Epithelial cell of esophagus (primary cell): ENCODE measurements at places on chromosomes 16 and 17.

- no peak for DNase-seq
These were observed 64.3 kb downstream of the PGS1 start for GRCh38 chr17:78442648-78443218.

DNA sequence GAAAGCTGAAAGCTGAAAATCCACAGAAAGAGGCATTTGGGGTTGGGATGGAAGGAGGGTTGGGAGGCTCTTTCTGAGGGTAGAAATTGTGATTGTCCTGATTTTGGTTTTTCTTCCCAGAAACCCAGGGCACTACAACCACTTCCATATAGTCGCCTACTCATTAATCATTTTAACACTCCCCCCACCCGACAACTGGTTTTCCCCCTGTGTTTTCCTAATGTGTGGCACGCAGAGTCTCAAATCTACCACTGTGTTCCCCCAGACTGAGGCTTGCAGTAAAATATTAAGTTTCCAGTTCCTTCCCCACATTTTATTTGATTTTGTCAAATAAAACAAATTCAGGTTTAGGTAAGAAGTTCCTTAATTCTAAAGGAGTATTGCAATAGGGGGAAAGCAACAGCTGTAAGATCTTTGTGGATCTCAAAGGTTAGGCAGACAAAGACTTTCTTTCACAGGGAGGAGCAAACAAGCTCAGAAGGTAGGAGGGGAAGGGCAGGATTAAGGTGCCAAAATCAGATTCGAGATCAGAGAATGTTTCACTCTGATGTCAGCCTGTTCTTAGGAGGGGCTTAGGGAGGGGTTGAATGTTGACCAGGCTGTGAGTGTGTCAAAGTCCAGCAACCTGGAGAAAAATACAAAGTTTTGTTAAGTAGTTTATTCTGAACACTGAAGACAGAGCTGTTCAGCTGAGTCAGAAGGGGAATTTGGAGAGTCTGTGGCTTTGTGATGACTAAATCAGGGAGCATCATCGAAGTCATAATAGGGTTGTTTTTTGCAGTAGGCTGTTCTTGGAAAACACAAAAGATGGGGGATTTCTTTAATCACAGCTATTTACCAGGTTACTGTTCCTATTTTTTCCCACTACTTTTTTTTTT is 3.6 kb downstream of the ZNF267 start:
- peak; percentile 90 for DNase-seq

- no peak for DNase-seq
These were observed 10.4 kb downstream of the NFE2L1 start for GRCh38 chr17:48058393-48059124.

DNA sequence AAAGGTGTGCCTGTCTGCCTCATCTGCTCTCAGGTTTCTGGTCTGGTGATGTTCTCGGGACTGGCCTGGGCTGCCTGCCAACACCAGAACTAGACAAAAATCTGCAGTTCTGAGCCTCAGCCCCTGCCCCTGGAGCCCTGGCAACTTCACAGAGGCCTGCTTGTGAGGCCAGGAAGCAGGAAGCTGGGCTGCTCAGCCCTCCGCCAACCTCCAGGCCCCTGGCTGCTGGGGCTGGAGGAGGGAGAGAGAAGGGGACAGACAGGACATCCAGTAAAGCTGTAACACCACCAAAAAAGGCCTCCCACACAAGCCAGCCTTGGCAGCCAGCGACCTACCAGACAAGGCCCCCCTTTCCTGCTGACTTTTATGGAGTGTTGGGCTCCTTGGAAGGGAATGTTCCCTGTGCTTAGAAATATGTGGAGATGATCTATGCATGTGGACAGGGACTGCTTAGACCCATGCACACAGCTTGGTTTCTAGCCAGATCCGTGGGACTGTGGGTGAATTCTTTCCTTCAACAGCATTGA is 157.6 kb downstream of the XYLT1 start:
- no peak for DNase-seq

DNA sequence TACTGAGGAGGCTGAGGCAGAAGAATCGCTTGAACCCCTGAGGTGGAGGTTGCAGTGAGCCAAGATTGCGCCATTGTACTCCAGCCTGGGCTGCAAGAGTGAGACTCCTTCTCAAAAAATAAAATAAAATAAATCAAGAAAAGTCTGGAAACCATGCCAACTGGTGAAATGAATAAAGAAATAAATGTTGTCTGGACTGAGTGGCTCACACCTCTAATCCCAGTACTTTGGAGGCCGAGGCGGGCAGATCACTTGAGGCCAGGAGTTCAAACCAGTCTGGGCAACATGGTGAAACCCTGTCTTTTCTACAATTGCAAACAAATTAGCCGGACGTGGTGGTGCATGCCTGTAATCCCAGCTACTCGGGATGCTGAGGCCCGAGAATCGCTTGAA is 744 bp upstream of the LRRC37A3 start:
- DNase-seq, result no peak

DNA sequence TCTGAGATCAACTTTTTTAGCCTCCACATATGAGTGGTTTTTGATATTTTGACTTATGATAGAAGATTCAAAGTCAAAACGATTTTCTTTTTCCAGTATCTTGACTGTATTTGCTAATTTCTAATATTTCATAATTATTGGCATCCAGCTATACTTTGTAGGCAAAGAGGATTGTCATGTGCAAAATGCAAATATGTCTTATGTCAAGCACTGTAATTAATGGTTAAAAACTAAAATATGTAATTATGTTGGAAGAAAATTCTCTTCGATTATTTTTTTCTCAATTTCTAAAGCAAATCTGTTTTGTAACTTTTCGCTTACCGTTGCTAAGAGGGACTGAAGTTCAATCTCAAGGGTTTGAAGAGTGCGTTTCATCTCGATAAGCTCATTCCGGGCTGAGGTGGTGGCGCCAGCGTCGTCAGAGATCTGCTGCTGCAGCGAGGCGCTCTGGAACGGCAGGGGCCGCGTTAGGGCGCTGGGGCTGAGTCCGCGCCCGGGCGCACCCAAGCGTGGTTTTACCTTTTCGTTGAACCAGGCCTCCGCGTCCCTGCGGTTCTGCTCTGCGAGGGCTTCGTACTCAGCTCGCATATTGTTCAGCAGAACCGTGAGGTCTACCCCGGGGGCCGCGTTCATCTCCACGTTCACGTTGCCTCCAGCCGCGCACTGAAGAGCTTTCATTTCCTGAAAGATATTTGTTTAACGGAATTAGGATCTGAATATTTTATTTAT is 3.0 kb downstream of the KRT27 start:
- DNase-seq, result peak; percentile 35

DNA sequence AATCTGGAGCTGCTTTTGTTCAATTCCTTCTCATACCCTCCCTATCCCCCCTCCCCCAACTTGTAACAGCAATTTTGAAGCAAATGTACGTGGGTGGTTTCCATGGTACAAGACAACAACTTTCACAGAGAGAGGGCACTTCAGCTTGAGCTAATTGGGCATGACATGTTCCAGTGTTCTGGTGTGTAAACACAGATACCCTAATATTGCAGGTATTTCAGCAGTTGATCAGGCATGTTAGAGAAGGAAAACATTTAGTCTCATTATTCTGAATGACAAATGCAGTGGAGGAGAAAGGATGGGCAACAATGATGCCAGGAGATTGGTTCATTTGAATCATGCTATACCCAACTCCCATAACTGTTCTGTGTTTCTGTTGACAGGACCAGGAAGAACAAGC is 137.5 kb downstream of the TRIM37 start:
- no peak for DNase-seq

DNA sequence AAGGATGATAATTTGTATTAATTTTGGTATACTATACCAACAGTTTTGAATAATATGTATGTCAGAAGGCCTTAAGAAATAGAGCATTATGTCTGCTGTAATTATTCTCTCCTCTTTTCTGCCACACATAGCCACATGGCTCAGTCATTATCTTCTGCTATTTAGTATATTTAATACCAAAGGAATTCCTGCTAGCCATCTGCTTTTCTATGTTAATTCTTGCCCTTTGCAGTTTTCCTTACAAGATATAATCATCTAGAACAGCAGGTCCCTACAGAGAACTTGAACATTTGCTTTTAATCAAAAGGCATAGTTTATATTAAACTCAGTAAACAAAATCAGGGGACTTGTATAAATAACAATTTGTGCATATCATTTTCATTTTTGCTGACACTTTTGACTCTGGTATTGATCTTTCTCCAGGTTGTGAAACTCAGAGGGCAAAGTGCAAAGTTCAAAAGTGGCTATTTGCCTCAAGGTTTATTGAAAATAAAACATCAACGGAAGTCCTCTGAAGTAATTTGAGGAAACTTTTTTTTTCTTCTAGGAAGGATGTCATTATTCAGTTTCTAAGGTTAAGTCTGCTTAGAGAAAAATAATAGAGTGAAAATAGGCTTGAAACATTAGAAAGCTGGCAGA is 702.0 kb downstream of the KCNJ2 start:
- no peak for DNase-seq

DNA sequence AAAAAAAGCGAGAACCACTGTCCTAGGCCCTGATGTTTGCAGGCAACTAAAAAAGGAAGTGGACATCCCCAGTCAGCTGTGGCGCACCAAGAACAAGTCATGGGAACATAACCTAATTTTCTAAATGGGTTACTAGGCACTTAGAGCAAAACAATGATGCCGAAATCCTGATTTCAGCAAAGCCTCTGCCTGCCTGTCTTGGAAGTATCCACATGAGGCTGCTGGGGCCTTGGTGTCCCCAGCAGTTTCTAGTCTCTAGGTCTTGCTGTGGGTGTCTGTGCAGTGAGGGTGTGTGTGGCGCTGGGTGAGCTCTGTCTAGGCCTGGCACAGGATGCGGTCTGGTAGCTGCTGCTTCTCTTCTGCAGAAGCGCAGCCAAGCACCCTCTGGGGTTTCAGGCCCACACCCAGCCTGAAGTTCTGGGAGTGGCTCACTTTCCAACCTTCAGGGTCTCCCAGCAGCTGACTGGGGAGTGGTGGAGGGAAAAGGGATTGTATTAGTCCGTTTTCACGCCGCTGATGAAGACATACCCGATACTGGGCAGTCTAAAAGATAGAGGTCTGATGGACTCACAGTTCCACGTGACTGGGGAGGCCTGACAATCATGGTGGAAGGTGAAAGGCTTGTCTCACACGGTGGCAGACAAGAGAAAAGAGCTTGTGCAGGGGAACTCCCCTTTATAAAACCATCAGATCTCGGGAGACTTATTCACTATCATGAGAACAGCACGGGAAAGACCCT is 21.1 kb downstream of the STH start:
- DNase-seq, result no peak

- DNase-seq, result peak; percentile 10
These were observed 27.3 kb downstream of the SLFN11 start for GRCh38 chr17:35345926-35346771.

- no peak for DNase-seq
These were observed 3.8 kb upstream of the TBKBP1 start for GRCh38 chr17:47690121-47690520.

DNA sequence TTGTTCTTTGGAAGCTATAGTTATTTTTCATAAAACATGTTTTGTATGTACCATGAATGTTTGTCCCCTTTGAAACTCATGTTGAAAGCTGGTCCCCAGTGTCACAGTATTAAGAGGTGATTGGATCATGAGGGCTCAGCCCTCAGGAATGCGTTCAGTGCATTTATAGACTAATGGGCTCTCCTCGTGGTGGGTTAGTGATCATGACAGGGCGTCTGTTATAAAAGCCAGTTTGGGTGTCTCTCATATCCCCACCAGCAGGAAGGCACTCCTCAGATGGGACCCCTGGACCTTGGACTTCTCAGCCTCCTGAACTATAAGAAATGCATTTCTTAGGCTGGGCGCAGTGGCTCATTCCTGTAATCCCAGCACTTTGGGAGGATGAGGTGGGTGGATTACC is 10.4 kb downstream of the BANP start:
- no peak for DNase-seq

- peak; percentile 56 for DNase-seq
These were observed 13.5 kb downstream of the SPPL2C start for GRCh38 chr17:45857977-45858708.

DNA sequence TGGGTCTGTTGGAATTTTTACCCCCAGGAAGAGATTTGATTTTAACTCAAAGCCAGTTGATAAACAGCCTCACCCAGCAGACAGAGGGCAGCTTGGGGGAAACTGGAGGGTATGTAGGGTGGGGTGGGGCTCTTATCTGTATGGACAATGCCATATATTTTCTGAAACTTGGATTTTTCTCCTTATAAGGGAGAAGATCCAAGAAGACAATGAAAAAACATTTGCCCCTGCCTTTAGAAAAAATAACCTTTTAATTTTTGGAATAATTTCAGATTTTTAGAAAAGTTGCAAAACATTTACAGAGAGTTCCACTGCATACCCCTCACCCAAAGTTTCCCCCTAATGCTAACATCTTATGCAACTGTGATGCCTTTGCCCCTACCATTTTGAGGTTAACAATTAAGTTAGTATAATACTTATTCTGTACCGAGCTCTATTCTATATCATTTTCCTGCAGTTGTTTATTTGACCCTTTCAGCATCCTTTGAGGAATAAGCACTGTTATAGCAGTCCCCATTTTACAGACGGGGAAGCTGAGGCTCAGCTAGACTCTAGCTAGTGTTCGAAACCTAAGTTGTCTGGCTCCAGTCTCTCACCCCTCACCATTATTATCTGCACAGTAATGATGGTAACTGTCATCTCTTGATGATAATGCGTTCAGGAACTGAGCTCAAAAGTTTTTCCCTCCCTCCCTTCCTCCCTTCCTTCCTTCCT is 66.4 kb downstream of the PRKCB start:
- DNase-seq, result no peak

- DNase-seq, result peak; percentile 41
These were observed at the start of gene ACE for GRCh38 chr17:63476854-63477479. Gene ACE (plus strand): TSS chr17:63477061. CDS start chr17:63477095, 34 bp downstream.

DNA sequence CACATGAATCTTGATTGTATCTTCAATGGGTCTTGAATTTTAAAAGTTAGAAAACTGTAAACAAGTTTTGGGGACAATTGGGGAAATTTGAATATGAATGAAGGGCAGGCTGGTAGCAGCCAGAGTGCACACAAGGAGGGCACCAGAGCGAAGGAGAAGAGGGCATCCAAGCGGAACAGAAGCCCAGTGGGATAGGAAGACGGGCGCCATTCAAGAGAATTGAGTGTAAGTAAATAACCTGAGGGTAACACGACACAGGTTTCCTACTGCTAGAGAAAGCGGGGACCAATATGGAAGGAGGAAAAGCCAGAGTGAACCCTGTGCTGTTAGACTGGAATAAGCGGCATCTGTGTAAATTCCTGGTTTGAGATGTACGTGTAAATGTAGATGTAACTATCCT is 115.1 kb upstream of the CCL2 start:
- DNase-seq, result no peak

DNA sequence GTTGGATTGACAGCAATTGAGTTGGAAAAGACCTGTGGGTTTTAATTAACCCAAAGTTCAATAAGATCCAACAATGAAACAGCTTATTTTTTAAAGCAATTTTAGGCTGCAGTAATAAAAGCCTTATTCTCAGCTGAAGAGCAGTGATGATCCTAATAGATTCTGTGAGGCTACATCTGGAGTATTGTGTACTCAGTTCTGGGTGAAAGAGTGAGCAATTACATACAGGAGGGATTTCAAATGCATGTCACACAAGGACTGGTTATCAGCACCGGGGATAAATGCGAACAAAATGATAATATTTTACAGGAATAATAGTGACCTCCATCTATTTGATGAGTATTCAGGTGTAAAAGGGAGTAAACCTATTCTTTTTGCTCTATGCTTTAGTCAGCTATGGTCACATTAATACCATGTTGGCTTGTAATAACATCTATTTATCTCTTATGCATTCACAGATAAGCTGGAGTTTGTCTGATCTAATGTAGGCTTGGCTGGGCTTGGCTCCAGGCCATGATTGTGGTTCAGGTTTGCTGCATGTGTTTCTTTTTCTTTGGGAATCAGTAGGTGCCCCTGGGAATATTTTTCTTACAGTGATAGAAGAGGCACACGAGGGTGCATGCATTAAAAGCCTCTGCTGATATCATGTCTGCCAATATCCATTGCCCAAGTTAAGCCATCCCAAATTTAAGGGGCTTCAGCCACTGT is 22.2 kb upstream of the TOX3 start:
- DNase-seq, result no peak

- no peak for DNase-seq
These were observed 126.3 kb downstream of the ABCC1 start for GRCh38 chr16:16075488-16076422.
